ENCODE measurements at places on chromosomes 16 and 17.

- no peak for DNase-seq
Observed at GRCh38 chr16:12265108-12265507, 288.6 kb downstream of the SNX29 start.

DNA sequence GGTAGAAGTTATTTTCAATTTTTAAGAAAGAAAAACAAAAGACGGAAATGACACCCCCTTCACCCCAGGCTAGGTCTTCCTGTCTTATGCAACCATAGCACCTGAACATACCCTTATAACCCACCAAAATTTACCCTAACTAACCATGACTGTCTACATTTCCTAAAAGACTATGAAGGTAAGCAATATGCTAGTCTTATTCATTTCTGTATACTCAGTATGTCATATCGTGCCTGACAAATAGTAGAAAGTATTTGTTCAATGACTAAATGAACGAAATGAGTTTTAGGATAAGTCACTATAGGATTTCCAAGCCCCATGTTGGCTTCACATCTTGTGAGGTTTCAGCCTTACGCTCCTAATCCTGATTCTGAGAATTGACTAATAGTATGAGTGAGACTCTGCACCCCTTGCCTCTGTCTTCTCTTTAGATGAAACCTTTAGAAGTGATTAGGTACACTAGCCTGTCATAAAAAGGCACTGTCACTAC is 6.5 kb downstream of the ADAT1 start:
- DNase-seq: no peak

DNA sequence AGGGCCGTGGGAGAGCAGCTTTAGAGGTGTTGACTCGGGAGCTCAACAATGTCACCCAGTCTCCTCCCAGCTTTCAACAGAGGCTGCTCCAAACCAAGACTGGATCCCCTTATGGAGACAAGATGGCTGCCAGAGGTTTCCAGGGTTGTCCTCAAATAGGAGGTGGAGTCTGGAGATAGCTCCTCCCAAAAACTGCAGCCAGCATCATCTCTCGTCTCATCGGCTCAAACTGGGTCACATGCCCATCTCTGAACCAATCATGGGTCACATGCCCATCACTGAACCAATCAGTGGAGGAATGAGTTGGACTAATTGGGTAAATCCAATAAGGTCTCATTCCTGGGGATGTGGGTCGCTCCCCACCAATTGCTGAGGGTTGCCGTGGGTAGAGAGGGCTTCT is 41.1 kb upstream of the C16orf82 start:
- no peak for DNase-seq

GRCh38 chr17:78235885-78236284 is 4.5 kb downstream of the TMEM235 start:
- no peak for DNase-seq

DNA sequence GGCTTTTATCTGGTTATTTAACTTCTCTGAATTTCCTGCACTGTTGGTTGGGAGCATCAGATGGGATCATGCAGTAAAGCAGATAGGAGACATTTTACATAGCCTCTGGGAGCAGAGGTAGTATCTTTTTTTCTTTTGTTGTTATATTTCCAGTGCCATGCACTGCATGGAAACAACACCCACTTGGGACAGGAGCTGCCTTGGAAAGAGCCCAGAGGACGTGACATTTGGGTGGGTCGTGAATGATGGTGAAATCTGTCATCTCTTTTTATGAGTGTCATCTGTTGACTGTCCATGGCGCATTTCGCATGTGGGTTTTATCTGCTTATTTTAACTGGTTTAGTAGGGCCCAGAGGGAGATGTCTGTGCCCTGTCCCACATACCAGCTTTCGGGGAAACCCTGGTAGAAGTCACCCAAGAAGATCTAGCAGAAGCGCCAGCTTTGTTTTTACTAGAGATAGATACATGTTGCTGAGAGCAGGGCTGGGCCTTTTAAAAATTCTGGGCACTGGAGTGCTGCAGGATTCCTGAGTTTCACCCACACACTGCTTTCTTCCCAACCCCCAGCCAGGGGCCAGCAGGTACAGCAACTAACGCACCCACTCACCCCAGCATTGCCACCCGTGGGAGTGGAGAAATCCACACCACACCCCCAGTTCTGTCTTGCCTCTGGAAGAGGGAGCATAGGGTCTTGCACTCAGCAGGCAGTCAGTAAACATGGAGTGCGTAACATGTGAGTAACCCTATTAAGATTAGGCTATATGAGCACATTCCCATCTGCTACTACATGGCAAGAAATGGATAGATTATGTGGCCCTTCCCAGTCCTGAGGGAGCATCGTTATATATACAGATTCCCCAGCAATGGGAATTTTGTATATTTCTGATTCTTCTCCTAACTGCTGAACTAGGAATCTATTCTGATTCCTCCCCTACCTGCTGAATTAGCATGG is 8.4 kb upstream of the TERF2 start:
- DNase-seq: no peak

DNA sequence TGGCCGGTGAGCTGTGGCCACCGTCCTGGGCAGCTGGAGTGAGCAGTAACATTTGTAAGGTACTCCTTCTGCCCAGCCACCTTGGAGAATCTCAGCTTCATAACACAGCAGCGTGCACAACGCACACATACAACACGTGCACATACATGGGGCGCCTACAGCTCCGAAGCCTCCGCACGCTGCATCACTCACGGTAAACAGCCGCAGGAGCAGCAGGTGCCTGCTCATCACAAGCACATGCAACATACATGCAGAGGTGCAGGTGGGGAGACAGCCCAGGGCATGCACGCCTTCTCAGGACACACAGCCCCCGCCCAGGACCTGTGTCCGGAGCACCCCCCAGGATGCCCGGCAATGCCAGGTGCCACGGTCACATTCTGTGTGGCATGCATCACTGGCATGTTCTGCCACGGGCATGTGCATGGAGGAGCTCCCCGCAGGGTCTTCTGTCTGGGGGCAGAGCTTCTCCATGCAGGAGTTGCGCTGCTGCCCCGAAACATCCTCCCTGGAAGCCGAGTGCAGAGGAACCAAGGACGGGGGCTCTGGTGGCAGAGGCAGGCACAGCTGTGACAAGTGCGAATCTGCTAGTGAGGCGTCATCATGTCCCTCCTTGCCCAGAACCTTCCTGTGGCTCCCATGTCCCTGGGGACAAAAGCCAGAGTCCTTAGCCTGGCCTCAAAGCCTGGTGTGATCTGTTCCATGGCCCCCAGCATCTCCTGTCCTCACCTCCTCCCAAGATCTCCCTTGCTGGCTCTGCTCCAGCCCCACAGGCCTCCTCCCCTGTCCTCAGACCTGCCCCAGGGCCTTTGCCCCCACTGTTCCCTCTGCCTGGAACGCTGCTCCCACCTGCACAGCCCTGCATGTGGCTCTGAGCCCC is 184.0 kb upstream of the GSE1 start:
- no peak for DNase-seq

Data from pons (tissue), 1 donor.